ENCODE measurements at places on chromosomes 2 and 18.

DNA sequence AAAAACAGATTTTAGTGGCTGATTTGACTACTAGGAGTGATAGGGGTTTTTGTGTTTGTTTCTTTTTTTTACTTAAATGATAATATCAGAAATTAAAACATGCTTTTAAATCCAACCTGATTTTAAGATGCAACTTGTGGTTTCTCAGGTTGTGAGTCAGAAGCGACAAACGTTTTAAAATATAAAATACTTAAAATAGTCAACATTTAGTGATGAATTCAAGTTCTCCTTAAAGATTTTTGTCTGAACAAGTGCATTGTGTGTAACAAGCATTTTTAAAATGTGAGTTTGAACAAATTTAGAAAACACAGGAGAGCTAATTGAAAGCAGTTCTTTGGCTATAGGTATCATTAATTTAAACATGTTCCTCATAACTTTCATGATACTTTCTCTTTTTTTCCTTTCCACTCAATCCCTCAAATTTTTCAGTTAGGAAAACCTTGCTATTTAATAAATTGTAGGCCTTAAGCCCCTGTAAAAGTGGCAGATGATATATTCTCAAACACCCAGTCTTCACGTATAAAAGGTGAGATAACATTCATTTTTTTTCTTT is 3.6 kb downstream of the TBR1 start:
- DNase-seq: no peak

GRCh38 chr2:28393114-28393836 is 617 bp downstream of the FOSL2 start:
- DNase-seq: no peak

DNA sequence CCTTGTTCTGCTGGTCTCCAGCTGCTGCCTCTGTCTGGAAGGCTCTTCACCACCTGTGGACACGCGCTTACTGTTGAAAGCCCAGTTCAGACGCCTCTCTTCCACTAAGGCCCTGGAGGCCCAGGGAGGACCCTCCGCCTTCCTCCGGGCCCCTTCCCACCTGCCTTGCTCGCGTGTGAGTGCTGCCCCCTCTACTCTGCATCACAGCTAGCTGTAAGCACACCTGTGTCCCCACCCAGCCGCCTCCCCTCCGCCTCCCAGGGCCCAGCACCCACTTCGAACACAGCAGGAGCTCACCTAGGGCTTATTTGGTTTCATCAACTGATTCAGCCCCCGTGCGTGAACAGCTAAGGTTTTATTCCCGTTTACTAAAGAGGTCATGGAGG is 49.7 kb downstream of the KCNF1 start:
- no peak for DNase-seq

DNA sequence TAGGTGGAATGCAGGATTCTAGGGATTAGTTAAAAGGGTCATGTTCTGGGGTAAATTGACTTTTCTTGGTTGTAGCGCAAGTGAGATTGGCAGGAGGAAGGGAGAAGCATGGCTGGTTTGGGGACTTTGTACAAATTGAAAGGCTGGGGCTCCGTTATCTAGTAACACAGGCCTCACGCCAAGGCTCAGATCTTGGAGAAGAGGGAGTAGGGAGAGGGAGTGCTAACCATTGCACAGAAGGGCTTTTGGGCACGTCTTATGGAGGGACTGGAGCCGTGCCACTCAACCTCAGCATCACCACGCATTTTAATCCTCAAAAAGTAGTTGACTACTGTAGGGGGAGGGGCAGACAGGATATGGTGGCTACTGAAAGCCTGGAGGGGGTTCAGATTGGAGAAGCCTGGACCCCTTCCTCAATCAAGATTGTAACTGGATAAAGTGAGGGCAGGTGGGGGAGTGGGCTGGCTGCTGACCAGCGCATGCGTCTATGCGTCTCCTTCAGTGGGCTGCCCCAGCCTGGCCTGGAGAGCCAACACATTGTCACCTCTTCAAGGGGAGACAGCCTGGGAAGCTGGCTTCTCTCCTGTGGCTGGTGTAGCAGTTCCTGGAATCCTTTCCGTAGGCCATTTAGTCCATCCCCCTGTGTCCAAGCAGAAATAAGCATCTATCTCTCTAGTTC is 14.3 kb downstream of the IGFBP5 start:
- no peak for DNase-seq

- no peak for DNase-seq
Observed at GRCh38 chr2:45394216-45394615, 216.9 kb downstream of the SRBD1 start.

- no peak for DNase-seq
Observed at GRCh38 chr18:49630246-49630699, 68.4 kb downstream of the LIPG start.

GRCh38 chr18:8084160-8084559 is 517.0 kb downstream of the PTPRM start:
- DNase-seq: peak; percentile 91

DNA sequence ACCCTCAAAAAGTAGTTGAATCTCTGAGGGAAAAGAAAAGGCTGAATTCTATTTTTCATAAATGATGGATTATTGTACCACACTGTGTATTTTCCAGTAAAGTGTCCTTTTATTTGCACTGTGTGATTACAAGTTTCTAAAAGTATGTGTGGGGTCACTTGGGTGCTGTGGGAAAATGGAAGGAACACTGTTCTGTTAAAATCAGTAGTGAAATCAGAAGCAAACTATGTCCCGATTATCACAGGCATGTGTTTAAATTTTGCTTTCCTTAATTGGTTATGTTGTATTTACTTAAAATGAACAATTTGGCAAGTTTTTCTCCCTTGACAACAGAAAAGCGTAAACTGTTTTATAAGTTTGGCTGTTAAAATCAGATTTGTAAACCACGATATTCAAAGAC is 353.1 kb downstream of the ARHGAP15 start:
- no peak for DNase-seq

- no peak for DNase-seq
Observed at GRCh38 chr2:202290970-202291369, 25.4 kb downstream of the NOP58 start.

DNA sequence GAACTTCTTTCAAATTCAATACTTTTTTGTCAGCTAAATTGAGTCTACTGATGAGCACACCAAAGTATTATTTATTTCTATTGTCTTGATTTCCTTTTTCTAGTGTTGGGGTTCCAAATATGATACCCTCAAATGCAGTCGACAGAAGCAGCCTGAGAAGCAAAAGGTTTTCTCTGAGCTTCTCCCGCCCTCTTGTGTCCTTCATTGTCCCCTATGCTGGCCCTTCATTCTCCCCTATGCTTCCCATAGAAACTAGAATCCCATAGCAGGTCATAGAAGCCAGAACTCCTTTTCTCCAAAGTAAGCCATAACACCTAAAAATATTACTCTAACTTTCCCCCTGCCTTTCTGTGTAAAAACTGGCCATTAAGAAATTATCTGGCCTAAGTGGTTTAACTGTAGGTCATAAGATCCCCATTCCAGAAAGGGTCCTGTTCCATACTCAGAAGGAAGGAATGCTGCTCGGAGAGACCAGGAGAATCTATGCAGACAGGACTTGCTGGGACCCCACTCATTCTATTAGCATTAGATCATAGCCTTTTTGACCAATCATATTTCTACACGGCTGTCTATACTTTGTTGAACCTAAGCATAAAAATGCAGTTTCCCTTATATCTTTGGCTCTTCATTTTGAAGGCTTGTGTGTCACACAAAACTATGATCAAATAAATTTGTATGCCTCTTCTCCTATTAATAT is 764.6 kb upstream of the PKDCC start:
- no peak for DNase-seq

DNA sequence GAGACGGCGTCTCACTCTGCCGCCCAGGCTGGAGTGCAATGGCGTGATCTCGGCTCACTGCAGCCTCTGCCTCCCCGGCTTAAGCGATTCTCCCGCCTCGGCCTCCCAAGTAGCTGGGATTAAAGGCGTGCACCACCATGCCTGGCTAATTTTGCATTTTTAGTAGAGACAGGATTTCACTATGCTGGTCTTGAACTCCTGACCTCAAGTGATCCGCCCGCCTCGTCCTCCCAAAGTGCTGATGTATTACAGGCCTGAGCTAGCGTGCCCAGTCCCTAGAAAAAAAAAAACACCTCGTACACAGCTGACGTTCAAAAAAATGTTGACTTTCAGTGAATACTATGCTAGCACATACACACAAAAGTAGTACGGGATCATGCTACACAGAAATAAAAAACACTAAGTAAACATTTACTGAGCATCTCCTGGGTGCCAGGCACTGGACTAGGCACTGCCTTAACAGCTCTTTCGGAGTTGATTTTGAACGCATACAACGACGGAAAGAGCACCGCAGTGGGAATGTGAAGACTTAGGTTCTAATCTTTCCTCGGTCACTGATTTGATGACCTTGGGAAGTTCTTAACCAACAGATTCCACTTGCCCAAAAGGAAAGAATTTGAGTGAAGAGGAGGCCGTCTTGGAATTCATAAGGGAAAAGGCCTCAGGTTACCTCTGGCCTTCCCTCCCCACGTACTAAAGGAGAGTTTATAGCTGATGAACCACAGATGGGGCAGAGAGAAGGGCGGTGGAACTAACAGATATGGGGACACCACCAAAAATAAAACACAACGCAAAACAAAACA is 1.1 kb downstream of the DNAJC27 start:
- no peak for DNase-seq

DNA sequence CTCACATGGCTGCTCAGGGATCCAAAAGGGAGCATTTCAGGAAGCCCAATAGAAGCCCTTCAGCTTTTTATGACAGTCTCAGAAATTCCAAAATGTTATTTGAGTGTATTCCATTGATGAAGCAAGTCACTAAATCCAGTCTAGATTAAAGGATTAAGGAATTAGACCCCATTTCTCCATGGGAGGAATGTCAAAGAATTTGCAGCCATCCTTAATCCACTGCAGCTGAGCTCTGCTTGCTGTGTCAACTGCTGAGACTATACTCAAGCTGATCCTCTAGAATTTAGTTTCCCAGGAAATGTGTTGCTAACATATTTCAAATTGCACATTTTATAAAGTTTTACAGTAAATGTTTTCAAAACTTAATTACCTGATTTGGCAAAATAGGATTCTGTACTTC is 28.4 kb upstream of the C2orf69 start:
- DNase-seq: no peak

GRCh38 chr2:193929131-193929530 is 1727.9 kb upstream of the SLC39A10 start:
- DNase-seq: no peak

DNA sequence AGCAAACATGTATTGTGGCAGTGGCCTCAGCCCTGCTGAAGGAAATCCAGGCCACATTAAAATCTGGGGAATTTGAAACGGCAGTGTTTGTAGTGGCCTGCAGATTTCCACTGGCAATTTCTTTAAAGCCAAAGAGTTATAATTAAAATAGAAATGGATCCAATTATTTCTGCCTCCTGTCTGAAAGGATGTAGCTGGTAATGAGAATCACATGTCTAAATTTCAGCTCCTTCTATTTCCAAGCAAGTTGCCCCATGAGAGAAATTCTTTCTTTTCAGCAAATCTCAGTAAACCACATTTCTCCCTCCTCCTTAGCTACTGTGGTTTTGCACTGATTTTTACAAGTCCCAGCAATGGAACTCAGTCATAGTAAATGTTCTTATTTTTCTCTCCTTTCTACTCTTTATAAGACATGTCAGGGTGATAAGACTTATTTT is 55.4 kb upstream of the ZNF396 start:
- no peak for DNase-seq

GRCh38 chr2:193251909-193252308 is 1057.2 kb upstream of the TMEFF2 start:
- no peak for DNase-seq

DNA sequence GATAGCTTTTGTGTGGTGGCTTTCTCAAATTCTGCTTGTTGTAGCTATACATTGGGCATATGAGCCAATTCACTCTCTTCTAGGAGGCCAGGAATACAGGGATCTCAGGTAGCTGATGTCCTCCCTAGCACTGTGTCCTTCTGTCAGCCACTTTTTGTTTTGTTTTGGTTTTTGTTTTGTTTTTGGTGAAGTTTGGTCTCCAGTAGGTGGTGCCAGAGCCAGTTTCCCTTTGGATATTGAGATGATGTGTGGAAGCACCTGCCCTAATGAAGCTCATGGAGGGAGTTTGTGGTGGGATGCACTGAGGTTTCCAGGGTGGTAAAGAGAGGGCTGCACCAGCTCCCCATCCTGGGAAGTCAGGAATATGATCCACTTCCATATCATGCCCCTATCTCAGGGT is 100.5 kb upstream of the VWC2L start:
- no peak for DNase-seq

DNA sequence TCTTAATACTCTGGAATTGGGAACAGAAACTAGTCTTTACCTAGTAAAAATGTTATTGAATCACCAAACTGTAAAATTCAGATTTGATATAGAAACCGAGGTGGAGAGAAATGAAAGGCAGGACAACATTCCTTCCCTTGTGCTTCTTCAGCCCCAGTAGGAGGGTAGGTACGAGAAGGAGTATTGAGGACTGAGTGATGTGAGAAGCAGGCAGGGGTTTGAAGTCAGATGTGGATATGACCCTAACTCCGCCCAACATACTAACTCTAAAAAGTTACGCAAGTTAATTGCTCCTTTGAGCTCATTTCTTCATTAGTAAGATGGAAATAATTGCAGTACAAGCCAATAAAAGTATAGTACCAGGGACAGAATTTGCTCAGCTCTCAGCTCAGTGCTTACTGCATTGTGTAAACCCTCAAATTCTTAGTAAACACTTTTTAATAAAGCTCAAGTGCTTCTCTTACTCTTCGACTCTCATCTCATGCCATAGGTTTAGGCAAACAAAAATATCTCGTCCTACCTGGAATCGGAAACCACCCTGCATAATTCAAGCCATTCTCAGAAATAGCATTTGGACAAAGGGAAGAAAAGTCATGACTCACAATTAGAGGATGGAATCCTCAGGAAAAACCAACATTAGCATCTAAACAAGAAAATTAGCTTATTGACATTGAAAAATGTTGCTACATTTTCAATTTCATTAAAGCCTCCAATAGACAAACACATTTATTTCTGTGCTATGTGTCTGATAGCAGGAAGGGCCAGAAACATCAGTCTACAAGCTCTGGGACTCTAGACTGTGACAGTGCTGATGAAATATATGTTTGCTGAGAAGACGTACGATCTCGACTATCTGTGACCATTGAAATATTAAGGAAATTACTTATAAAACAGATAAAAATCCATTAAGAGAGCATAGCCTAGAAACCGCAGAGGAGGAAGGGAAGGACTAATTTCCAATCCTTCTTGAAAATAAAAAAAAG is 161.3 kb downstream of the HNMT start:
- no peak for DNase-seq

- DNase-seq: no peak
Observed at GRCh38 chr2:113171334-113172075, 2.3 kb upstream of the PSD4 start.

DNA sequence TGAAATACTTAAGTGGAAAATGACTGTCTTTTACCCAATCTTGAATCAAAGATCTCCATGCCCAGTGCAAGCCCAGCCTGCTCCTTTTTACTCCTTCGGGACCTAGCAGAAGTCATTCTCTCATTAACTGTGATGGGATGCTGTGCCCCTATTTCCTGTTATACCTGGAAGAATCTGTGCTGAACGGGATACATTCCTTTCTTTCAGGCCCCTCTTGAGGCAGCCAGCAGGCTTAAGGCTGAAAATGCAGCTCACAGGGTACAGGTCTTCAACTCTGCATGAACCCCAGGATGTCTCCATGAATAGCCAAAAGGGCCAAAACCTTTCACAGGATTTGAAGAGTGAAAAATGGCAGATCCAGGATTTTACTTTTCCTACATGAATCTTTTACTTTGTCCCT is 784.8 kb upstream of the KLHL29 start:
- peak; percentile 52 for DNase-seq

Measured in iPS DF 19.7 (cell line).